Stimulated activated CD8-positive, alpha-beta memory T cell treated with anti-CD3 and anti-CD28 coated beads, Interleukin-15, amount 100 ng/mL, for 48 hours (primary cell): ENCODE measurements at places on chromosomes 1 and 21.

DNA sequence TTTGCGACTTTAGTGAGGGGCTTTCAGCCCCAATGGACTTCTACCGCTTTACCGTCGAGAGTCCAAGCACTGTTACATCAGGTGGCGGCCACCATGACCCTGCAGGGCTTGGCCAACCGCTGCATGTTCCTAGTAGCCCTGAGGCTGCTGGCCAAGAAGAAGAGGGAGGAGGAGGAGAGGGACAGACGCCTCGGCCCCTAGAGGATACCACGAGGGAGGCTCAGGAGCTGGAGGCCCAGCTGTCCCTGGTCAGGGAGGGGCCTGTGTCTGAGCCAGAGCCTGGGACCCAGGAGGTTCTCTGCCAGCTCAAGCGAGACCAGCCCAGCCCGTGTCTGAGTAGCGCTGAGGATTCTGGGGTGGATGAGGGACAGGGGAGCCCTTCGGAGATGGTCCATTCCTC is 8.6 kb upstream of the SLC25A34 start:
- DNase-seq: no peak

DNA sequence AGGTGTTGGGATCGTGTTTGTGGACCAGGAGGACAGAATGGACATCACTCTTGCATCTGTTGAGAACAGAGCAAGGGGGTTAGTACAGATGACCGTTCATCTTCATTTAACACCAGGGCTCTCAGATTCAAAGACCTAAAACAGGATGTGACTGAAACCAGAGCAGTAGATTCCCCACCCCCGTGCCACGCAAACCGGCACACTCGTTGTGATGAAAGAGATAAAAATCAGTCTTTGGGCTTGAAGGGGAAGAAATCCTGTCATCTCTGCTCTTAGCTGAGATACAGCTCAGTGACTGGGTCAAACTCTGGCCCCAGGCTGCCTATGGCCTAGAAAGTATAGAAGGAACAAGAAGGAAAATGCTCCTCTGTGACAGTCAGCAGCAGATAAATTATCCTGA is 146.2 kb upstream of the KRTAP19-8 start:
- peak; percentile 67 for DNase-seq

- DNase-seq: no peak
Measured at GRCh38 chr1:200925831-200926230, 31.1 kb downstream of the INAVA start.

DNA sequence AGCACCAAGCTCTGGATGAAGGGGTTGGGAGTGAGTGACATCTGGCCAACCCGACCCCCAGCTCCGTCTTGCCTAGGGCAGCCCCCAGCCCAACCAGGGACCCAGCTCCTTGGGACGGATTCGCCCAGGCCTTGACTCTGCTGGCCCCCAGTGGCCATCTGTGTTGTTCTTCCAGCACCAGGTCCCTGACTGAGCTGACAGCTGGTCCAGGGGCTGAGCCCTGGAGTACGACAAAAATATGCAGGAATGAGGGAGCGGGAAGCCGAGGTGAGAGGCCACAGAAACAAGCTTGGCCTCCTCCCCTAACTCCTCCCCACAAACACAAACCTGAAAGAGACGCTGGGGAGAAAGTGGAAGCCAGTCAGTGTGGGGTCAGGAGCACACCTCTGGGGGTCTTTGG is 55.0 kb upstream of the PAX7 start:
- DNase-seq: peak; percentile 14
